ENCODE measurements at places on chromosomes 16 and 17. TPM values are rescaled to one million over a fixed set of nuclear protein-coding genes. Genes with fewer than 3 reads are reported as not detected.

B9D1 gene
- 59.9 TPM for total RNA-seq

NXPH3 gene
- total RNA-seq, result 4.1 TPM

SLFN5 gene
- total RNA-seq, result 5.9 TPM

CD300H gene
- total RNA-seq, result not detected

CCL4L2 gene
- 0.74 TPM for total RNA-seq

CMTM4 gene
- total RNA-seq, result 50.9 TPM

PIMREG gene
- total RNA-seq, result 1.8 TPM

FBXW10B gene
- 20.5 TPM for total RNA-seq

GDPD3 gene
- total RNA-seq, result 4.0 TPM

TM4SF5 gene
- not detected for total RNA-seq

PARN gene
- total RNA-seq, result 47.6 TPM

GINS3 gene
- total RNA-seq, result 16.1 TPM

CDH8 gene
- total RNA-seq, result 0.87 TPM

PALB2 gene
- total RNA-seq, result 26.8 TPM

TNP2 gene
- 29.8 TPM for total RNA-seq

ZNF652 gene
- total RNA-seq, result 62.3 TPM

CTF1 gene
- 9.0 TPM for total RNA-seq

FBXL16 gene
- total RNA-seq, result 15.8 TPM

CORO7 gene
- total RNA-seq, result 126 TPM

TMEM238L gene
- total RNA-seq, result not detected

RRAD gene
- total RNA-seq, result 19.4 TPM

HS3ST3A1 gene
- total RNA-seq, result 5.8 TPM

PRMT7 gene
- 111 TPM for total RNA-seq
